ENCODE measurements at places on chromosomes 11 and 22.

- H3K27me3 ChIP-seq, result no peaks in the 10 kb centered on the region
- H3K27ac ChIP-seq, result no peak overlapping the region
- no peak for DNase-seq
- H3K36me3 ChIP-seq, result no peaks in the 10 kb centered on the region
- no peak overlapping the region for H3K4me3 ChIP-seq
Measured at GRCh38 chr11:82671451-82671850, 62.2 kb downstream of the FAM181B start.

DNA sequence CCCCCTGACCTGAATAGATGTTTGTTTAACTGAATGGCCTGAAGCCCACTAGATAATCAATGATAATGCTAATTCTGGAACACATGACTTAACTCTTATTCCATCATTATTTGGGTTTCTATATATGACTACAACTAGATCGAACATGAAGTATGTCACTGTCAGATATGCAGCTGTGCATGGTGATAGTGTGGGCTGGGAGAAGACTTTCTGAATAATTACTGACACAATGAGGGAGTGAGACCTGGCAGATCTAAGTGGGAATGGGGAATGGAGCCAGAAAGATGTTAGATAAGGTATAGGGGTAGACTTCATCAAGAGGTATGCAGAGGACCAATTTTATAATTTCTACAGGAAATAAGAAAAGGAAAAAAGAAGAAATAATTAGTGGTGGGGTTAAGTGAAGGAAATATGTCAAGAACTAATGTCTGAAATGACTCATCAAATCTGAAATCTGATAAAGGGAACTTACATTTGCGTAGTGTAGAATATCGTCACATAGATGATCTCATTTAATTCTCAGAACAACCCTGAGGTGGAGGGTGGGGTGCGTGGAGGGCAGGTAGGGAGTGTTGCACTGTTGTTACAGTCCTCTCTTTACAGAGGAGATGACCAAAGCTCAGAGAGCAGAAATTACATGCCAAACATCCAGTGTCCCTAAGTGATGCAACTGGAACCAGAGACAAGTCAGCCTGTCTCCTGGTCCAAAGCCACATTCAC is 68.2 kb upstream of the EED start:
- no peaks in the 10 kb centered on the region for H3K4me1 ChIP-seq
- no peaks in the 10 kb centered on the region for H3K36me3 ChIP-seq
- H3K4me3 ChIP-seq, result no peak overlapping the region
- H3K27ac ChIP-seq, result no peak overlapping the region
- no peaks in the 10 kb centered on the region for H3K27me3 ChIP-seq

DNA sequence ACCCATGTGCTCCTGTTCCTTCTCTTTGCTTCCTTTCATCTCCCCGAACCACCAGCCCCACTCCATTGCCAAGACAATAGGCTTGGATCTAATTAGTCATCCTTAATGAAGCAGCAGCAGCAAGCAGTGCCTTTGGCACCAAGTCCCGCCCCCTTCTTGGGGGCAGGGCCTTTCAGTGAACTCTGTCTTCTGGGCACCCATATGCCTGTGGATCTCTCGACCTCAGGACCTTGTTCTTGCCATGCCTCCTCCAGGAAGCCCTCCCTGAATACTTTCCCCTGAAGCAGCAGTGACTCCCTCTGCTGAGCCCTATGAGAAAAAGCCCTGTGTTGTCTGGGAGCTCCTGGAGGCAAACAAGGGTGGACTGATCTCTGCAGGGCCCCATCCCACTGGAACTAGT is 32.1 kb downstream of the ARHGEF17 start:
- H3K27me3 ChIP-seq, result no peaks in the 10 kb centered on the region
- no peak for DNase-seq
- H3K27ac ChIP-seq, result no peak overlapping the region
- H3K4me1 ChIP-seq, result no peaks in the 10 kb centered on the region
- H3K4me3 ChIP-seq, result no peak overlapping the region

GRCh38 chr22:36874736-36875135 is 13.9 kb downstream of the NCF4 start:
- peaks cover 4% of the 10 kb centered on the region for H3K4me1 ChIP-seq
- H3K27ac ChIP-seq, result no peak overlapping the region
- no peaks in the 10 kb centered on the region for H3K36me3 ChIP-seq
- H3K4me3 ChIP-seq, result no peak overlapping the region

DNA sequence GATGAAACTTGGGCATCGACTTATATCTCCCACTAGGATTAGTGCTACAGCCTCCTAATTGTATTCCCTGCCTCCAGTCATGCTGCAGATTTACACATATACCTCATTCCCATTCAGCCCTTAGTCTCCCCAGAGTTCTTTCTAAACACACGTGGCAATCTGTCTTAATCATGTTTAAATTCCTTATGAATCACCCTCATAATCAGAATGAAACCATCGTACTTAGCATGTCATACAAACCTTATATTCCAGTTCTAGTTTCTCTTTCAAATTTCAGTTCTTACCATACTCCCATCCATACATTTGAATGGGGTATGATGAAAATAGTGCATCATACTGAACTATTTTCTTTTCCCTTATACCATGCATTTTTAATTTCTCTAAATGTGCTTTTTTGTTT is 6.0 kb upstream of the OR10A2 start:
- H3K4me3 ChIP-seq, result no peak overlapping the region
- DNase-seq, result no peak
- H3K27me3 ChIP-seq, result no peaks in the 10 kb centered on the region
- H3K36me3 ChIP-seq, result no peaks in the 10 kb centered on the region

GRCh38 chr11:117670443-117670842 is 126.6 kb downstream of the DSCAML1 start:
- H3K27me3 ChIP-seq, result no peaks in the 10 kb centered on the region
- H3K27ac ChIP-seq, result no peak overlapping the region
- no peak overlapping the region for H3K4me3 ChIP-seq
- H3K4me1 ChIP-seq, result no peaks in the 10 kb centered on the region
- H3K36me3 ChIP-seq, result no peaks in the 10 kb centered on the region

DNA sequence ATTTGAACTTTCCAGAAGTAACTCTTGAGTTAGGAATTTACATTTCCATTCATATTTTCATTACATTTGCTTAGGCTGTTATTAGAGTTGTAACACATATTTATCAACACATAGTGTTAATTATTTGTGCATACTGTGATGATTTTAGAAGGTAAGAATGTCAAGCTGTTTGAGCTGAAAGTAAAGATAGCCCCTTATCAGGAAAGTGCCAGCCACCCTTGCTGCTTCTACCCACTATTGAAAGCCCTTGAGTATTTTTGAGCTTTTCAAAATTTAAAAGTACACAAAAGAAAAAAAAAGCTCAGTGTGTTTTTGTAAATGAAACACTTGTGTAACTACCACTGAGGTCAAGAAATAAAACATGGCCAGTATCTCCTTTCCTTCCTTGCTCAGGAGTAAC is 8.0 kb downstream of the APLP2 start:
- H3K27me3 ChIP-seq, result no peaks in the 10 kb centered on the region
- no peaks in the 10 kb centered on the region for H3K4me1 ChIP-seq
- H3K4me3 ChIP-seq, result no peak overlapping the region
- no peak overlapping the region for H3K27ac ChIP-seq

GRCh38 chr22:42275176-42275575 is 4.7 kb upstream of the TCF20 start:
- DNase-seq, result no peak
- H3K36me3 ChIP-seq, result no peaks in the 10 kb centered on the region
- no peak overlapping the region for H3K27ac ChIP-seq

DNA sequence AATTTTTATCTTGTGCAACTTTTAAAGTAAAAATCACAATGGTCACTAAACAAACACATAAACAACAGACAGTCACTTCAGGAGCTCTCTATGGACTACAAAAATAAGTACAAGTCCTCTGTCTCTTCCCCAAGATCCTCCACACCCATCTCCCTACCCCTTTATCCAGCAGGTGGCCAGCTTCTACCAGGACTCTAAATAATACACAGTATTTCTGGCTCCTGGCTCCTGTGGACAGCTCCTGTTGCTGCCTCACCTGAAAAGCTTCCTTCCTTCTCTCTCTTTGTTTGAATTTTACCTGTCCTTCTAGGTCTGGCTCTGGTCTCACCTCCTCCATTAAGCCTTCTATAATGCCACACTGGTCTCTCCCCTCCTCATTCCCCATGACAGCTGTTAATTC is 86.1 kb downstream of the CLPB start:
- no peaks in the 10 kb centered on the region for H3K36me3 ChIP-seq
- no peak overlapping the region for H3K27ac ChIP-seq
- no peak overlapping the region for H3K4me3 ChIP-seq
- no peak for DNase-seq

DNA sequence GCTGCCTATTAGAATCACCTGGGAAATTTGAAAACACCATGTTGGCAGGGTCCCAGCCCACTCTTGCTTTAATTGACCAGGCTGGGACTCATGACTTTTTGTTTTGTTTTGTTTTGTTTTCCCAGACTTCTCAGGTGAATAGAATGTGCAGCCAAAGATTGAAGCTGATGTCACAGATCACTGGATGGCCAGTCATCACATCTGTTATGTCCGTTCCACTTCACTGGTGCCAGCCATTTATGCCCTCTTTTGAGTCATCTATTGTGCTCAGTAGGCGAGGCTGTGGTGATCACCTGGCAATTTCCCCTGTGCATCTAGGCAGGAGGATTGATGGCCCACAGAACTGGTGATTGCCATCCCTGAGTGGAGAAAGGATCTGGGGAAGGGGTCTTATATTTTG is 297.3 kb downstream of the INSC start:
- H3K36me3 ChIP-seq, result no peaks in the 10 kb centered on the region
- H3K27ac ChIP-seq, result no peak overlapping the region
- no peak overlapping the region for H3K4me3 ChIP-seq
- H3K27me3 ChIP-seq, result no peaks in the 10 kb centered on the region
- no peaks in the 10 kb centered on the region for H3K4me1 ChIP-seq

- no peaks in the 10 kb centered on the region for H3K36me3 ChIP-seq
- H3K27ac ChIP-seq, result no peak overlapping the region
- H3K4me1 ChIP-seq, result no peaks in the 10 kb centered on the region
- no peaks in the 10 kb centered on the region for H3K27me3 ChIP-seq
- no peak overlapping the region for H3K4me3 ChIP-seq
- no peak for DNase-seq
Measured at GRCh38 chr11:43124272-43124935, 187.4 kb upstream of the API5 start.

DNA sequence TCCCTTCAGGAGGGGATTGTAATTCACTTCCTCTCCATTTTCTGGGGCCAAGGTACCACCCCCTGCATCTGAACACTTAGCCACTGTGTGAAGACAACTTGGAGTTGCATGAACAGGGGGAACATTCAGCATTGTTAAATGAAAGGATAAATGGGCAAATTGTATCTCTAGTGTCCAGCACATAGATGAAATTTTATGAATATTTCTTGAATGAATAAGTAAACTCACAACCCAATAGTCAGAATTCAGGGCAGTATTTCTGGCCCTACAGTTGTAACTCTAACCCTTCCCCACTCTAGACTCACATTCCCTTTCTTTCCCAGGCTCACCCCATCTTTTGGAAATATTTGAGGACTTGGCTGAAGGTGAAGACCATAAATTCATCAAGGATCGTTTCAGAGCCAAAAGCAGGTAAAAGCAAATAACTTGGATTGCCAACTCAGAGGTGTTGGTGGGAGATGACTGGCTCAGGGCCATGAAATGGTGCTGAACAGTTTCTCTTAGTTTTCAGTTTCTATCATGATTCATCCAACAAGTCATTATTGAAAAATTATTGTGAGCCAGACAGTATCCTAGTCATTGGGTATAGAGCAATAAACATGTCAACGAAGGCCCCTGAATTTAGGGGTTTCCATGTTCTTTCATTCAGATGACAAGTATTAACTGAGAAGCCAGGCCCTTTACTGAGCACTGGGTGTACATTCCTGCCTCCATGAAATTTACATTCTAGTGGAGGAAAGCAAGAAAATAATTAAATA is 33.3 kb upstream of the ZC3H12C start:
- no peaks in the 10 kb centered on the region for H3K4me1 ChIP-seq
- H3K27ac ChIP-seq, result no peak overlapping the region
- no peaks in the 10 kb centered on the region for H3K36me3 ChIP-seq

- H3K4me3 ChIP-seq, result no peak overlapping the region
- no peaks in the 10 kb centered on the region for H3K4me1 ChIP-seq
- H3K27me3 ChIP-seq, result no peaks in the 10 kb centered on the region
- DNase-seq, result no peak
Measured at GRCh38 chr11:79813551-79813950, 372.7 kb upstream of the TENM4 start.

GRCh38 chr11:4146070-4146771 is 51.6 kb downstream of the RRM1 start:
- H3K4me3 ChIP-seq, result no peak overlapping the region
- no peaks in the 10 kb centered on the region for H3K36me3 ChIP-seq
- no peak for DNase-seq
- no peaks in the 10 kb centered on the region for H3K4me1 ChIP-seq

- no peaks in the 10 kb centered on the region for H3K27me3 ChIP-seq
- DNase-seq, result no peak
- no peak overlapping the region for H3K4me3 ChIP-seq
- H3K4me1 ChIP-seq, result no peaks in the 10 kb centered on the region
- peaks cover 10% of the 10 kb centered on the region for H3K36me3 ChIP-seq
- no peak overlapping the region for H3K27ac ChIP-seq
Measured at GRCh38 chr22:37616201-37617083, 7.8 kb downstream of the GGA1 start.

DNA sequence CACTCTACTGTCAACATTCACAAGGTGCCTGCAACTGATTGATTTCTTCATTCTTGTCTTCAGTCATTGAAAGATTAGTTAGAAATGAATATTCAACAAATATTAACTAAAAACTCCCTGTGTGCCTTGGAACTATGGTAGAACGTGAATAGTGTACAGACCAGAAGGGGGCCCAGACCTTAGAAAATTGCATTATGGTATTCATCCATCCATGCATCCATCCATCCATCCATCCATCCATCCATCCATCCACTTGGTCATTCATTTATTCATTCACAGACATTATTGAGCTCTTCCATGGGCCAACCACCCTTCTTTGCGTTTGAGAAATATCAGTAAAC is 10.2 kb upstream of the ACCSL start:
- no peak overlapping the region for H3K4me3 ChIP-seq
- H3K36me3 ChIP-seq, result no peaks in the 10 kb centered on the region
- H3K4me1 ChIP-seq, result no peaks in the 10 kb centered on the region
- no peaks in the 10 kb centered on the region for H3K27me3 ChIP-seq
- no peak overlapping the region for H3K27ac ChIP-seq

DNA sequence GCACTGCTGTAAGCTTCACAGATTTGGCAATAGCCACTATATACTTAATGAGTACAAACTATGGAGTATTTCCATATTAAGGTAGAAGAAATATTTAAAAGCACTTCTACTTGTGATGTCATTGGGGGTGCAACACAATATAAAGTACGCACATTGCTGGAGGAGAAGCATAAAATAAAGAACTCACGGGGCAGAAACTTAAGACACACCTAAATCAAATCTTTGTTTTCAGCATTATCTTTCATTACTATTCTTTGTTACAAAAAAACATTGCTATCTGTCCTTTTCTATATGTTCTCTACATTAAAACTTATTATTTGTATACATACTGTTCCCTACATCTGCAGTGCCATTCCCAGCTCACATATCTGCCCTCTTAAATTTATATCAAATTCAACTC is 93.3 kb upstream of the VPREB1 start:
- no peak overlapping the region for H3K4me3 ChIP-seq
- H3K4me1 ChIP-seq, result no peaks in the 10 kb centered on the region
- H3K27ac ChIP-seq, result no peak overlapping the region
- no peaks in the 10 kb centered on the region for H3K36me3 ChIP-seq

GRCh38 chr11:72561856-72562255 is 112.4 kb downstream of the PDE2A start:
- H3K4me3 ChIP-seq, result no peak overlapping the region
- H3K36me3 ChIP-seq, result no peaks in the 10 kb centered on the region
- no peak for DNase-seq
- no peaks in the 10 kb centered on the region for H3K4me1 ChIP-seq
- no peak overlapping the region for H3K27ac ChIP-seq

GRCh38 chr11:110951950-110952503 is 239.8 kb upstream of the ARHGAP20 start:
- H3K4me3 ChIP-seq, result no peak overlapping the region
- H3K27ac ChIP-seq, result no peak overlapping the region
- H3K4me1 ChIP-seq, result no peaks in the 10 kb centered on the region
- no peaks in the 10 kb centered on the region for H3K36me3 ChIP-seq

All from naive thymus-derived CD4-positive, alpha-beta T cell (primary cell).